Type B pancreatic cell (in vitro differentiated cells): ENCODE measurements at places on chromosomes 3 and 15.

DNA sequence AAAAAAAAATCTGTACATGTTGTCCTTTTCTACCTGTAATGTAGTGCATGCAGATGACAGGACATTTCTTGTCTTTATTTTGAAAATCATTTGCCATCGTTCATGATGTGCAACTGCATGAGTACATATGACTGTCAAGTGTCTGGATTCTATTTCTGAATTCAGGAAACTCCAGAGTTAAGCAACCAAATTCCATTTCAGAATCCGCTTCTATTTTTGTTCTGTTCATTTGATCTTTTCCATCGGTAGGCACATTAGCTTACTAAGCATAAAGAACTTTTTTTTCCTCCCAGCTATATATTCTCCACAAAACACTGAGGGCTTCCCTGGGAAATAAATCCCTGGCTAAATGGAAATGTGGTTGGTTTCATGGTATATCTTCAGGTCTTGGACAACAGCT lies 365.6 kb downstream of the PTPRG start:
- DNase-seq, result no peak

- DNase-seq, result no peak
Measured at GRCh38 chr3:138401834-138402233, 32.6 kb upstream of the ESYT3 start.

DNA sequence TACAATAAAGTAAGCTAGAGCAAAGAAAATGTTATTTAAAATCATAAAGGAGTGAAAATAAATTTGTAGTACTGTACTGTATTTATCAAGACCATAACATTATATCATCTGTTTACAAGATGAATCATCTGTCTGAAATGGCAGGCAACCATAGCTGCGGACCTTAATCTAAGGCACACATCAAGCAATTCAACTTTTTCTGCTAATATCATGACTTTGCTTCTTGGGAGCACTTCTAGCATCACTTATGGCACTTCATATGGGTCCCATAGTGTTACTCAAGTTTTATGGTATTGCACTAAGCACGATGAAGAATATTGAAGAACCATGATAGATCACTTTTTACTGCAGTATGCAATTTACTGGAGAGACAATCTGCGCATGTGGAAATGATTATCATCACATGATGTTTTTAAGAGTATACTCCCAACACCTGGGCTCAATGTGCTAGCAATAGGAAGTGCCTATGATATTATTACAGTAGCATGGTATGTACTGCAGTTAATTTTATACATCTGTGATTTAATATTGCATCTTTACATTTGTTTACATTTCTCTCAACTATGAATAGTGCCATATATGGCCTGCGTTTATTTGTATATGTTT lies 137.7 kb upstream of the NECTIN3 start:
- DNase-seq, result no peak

DNA sequence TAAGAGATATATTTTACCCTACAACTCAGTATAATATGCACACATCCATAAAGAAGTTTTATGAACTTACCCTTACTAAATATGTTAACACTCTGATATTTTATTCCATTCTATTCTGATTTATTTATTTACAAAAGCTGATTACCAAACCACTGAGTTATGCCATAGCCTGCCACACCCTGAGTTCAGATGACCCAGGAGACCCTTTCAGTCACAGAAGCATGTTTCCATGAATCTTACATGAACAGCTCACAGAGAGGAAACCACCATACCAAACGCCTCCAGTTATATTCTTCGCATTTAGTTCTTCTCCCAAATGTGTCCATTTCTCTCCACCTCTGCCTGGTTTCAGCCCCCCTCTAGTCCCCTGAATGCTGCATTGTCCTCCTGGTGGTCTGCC lies 103.5 kb downstream of the SEMA5B start:
- DNase-seq, result no peak

DNA sequence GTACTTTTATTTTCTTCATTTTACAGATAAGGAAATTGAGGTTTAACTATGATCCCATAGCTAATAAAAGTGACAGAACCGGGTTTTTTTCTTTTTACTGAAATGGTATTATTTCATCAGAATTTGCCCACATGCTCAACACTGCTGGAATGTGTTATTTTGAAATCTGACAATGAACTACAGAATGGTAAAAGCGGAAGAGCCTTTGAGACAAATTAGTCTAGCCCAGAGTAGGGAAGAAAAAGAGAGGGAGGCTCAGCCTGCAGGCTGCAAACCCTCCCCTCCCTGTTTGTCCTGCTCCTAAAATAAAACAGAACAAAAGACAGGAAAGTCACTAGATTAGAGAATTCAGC lies 100.3 kb upstream of the LIPC start:
- no peak for DNase-seq

DNA sequence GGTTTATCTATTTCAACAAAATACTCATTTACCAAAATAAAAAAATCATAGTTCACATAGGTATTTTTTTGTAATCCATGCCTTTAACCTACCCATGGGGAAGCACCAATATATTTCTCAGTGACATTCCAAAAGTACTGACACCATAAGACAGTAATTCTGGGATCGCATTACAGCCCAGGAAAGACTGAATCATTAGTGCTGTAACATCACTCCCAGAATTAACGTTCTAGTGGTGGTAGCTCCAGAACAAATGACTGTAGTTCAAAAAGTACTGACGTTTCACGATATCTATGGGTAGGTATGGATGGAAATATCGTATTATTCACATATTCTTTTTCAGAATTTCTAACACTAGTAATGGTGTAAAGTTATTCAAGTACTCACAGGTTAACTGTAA lies 54.3 kb upstream of the NEK10 start:
- DNase-seq, result no peak

GRCh38 chr15:67185621-67186225 lies 68.7 kb downstream of the AAGAB start:
- no peak for DNase-seq

DNA sequence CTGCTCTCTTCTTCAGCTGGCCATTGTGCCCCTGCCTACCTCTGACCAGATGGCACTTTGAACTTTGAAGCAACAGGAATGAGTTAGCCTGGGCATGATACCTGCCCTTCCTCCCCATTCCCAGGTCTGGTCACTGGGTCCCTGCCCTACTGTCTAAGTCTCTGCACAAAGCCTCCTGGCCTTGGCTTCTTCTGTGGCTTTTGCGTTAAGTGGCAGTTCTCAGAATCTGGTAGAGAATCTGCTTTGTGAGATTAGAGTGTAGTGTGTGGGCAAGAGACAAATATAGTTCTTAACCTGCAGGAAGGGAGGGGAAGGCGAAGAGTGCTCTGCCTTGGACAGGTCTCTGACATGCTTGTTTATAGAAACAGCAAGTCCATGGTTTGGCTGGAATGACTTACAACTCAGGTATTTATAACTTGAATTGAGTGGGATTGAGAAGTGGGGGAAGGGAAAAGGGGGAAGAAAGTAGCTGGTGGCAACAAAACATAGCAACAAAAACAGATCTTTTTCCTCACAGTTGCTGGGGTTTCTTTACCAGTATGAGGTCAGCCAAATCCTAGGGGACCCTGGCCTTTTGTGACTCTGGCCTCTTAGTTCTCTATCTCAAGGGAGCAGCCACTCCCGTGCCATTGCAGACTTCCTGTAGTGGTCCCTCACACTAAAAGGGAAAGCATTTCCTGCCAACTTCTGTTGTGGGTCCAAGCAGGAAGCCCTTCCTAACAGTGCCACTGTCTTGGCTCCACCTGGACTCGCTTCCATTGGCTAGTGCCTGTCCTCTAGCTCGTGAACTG lies 16.7 kb downstream of the MAPKBP1 start:
- DNase-seq, result no peak

DNA sequence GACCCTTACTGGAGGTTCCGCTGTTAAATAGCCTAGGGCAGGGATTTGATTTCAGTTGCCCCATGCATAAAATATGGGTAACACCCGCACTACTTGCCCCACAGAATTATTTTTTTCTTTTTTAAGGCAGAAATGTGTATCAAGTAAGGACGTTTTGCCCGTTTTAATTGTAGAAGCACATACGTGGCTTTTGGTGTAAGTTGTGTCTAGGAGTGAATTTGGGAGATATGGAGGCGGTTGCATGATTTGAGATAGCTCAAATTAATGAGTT lies 636 bp upstream of the LRRC58 start:
- no peak for DNase-seq

DNA sequence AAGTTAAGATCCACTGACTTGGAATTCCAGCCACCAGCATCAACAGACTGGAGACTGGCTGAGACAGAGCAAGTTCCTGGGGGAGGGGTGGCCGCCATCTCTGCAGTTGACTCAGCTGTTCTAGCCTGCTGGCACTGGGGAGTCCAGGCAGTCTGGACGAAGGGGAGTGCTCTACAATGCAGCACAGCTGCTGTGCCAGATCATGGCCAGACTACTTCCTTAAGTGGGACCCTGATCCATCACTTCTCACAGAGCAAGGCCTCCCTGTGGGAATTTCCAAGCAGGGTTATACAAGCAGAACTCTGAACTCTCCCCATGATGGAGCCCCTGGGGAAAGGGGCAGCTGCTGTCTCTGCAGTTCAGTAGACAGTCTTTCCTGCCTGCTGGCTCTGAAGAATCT lies 35.2 kb downstream of the PYGO1 start:
- DNase-seq, result no peak

DNA sequence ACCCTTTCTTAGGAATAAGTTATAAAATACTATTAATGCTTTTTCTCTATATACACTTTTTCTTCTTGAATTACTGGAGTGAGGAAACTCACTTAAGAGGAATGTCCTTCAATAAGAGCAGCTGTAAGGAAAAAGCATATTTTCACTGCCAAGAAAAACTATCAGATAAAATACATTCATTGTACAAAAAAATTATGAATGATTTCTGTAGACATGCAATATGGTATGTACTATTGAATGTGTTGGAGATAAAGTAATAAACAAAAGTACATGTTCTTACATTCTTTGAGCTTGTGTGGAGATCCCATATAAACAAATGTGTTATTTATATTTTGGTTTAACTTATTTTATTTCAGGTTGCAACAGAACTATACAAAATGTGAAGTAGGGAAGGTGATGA lies 241.0 kb upstream of the ZNF717 start:
- no peak for DNase-seq

GRCh38 chr3:78186404-78186803 lies 1146.5 kb downstream of the ROBO2 start:
- no peak for DNase-seq

GRCh38 chr3:52317208-52318000 lies 1.3 kb downstream of the DNAH1 start:
- no peak for DNase-seq

- DNase-seq, result no peak
Measured at GRCh38 chr3:45105855-45106671, 40.1 kb downstream of the CDCP1 start.

DNA sequence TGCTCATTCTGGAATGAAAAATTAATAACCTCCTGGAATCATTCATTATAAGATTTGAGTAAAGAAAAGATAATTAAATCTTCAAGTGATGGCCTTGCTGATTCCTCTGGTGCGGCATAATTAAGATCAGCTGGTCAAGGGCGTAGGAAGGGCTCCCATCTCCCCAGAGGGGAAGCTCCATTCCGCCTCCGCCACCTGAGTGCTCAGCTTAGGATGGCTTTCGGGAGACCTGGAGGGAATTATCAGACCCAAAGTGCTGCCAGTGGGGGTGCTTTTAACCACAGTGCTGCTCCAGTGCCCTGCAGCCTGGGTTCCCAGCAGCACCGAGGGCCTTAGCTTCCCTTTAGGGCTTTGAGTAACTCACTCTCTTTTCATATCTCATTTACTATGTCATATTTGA lies 556.6 kb upstream of the RGMA start:
- DNase-seq, result no peak

GRCh38 chr3:72102112-72102616 lies 317.2 kb upstream of the PROK2 start:
- no peak for DNase-seq

GRCh38 chr3:143367171-143367570 lies 247.6 kb downstream of the CHST2 start:
- DNase-seq, result no peak

DNA sequence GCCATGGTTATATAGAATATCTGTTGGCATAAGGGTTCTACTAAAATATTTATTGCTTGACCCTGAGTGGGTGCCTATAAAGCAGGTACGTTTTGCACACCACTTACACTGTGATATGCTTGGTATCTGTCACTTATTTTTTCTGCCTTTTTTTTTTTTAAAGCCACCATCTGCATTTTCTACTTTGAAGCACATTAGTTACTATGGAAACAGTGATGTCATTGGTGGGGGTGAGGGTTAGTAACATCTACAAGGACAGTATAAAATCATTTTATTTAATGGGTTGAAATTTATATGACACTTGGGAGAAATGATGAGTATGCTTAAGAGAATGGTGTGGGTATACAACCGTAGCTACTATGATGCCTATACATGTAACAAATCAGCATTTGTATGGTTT lies 25.6 kb downstream of the SLCO3A1 start:
- no peak for DNase-seq

GRCh38 chr15:95857758-95858157 lies 472.7 kb upstream of the NR2F2 start:
- DNase-seq, result no peak

GRCh38 chr3:115666081-115666480 lies 42.8 kb downstream of the GAP43 start:
- DNase-seq, result no peak

GRCh38 chr3:63857311-63857710 lies 6.3 kb downstream of the THOC7 start:
- no peak for DNase-seq

- no peak for DNase-seq
Measured at GRCh38 chr15:58755956-58756355, 6.4 kb upstream of the ADAM10 start.

DNA sequence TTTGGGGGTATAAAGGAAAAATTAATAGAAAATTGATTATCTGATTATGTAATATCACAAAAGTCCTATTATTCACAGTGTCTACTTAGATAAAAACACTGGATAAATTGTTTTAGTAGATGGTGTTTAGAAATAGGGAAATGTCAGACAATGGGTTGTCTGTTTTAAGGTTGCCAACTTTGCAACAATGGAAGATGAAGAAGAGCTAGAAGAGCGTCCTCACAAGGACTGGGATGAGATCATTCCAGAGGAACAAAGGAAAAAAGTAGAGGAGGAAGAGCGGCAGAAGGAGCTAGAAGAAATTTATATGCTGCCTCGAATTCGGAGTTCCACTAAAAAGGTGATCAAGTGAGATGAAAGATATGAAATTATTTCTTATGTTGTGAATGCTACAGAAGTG lies 84.0 kb downstream of the CHD2 start:
- DNase-seq, result no peak

DNA sequence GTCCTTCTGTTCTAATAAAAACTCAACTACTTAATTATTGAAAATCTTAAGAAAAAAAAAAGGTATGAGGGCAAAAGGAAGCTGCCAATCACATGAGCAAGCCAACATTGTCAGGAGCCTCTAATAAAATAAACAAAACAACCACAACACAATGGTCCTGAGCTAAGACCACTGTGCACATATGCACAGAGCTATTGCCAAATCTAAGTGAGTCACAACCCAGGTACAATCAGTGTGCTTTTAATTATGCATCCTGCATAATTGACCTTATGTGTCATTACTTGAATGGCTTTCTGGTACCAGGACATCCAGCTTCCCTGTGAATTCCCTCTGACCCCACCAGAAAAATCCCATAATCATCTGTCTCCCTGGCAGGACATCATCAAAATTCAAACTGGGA lies 639.8 kb downstream of the MAGI1 start:
- no peak for DNase-seq
